Bronchial smooth muscle cell (primary cell): ENCODE measurements at places on chromosomes 12 and 14. TPM values are rescaled to one million over a fixed set of nuclear protein-coding genes. Genes with fewer than 3 reads are reported as not detected.

The PTHLH gene
- 0.17 and 0.47 TPM in 2 replicates for total RNA-seq

The TEX52 gene
- total RNA-seq: not detected in 2 replicates

The RNASE1 gene
- total RNA-seq: 0.16 TPM in 1 of 2 replicates, not detected in the other

The INSM2 gene
- not detected in 2 replicates for total RNA-seq

The CLEC2B gene
- 5.4 and 20.8 TPM in 2 replicates for total RNA-seq

The RD3L gene
- not detected in 2 replicates for total RNA-seq

The DNAH10 gene
- 0.09 and 0.32 TPM in 2 replicates for total RNA-seq

The TAMALIN gene
- total RNA-seq: 19.2 and 20.3 TPM in 2 replicates

The HOXC11 gene
- not detected in 2 replicates for total RNA-seq

The P2RX2 gene
- 0.16 and 0.26 TPM in 2 replicates for total RNA-seq

The TAS2R46 gene
- 1.2 and 1.7 TPM in 2 replicates for total RNA-seq

The CCDC197 gene
- total RNA-seq: not detected in 2 replicates

The PRIMA1 gene
- total RNA-seq: not detected in 2 replicates

The CYP46A1 gene
- total RNA-seq: 0.47 and 1.4 TPM in 2 replicates

The PTPRO gene
- 0.17 and 0.32 TPM in 2 replicates for total RNA-seq

The TNFAIP2 gene
- total RNA-seq: 55.1 and 59.1 TPM in 2 replicates

The CCDC85C gene
- total RNA-seq: 2.0 and 3.2 TPM in 2 replicates

The OTX2 gene
- total RNA-seq: not detected in 2 replicates

The CIT gene
- total RNA-seq: 5.5 and 11.5 TPM in 2 replicates

The FBLN5 gene
- 15.9 and 17.4 TPM in 2 replicates for total RNA-seq

The ASB2 gene
- total RNA-seq: 0.09 and 0.32 TPM in 2 replicates

The PAPLN gene
- 1.7 and 4.6 TPM in 2 replicates for total RNA-seq

The CPNE6 gene
- not detected in 2 replicates for total RNA-seq

The AMDHD1 gene
- 0.09 and 0.16 TPM in 2 replicates for total RNA-seq

The MAPK1IP1L gene
- 4.7 and 8.5 TPM in 2 replicates for total RNA-seq

The TGM1 gene
- 0.16 and 0.86 TPM in 2 replicates for total RNA-seq

The ATP2A2 gene
- total RNA-seq: 63.5 and 74.6 TPM in 2 replicates

The FOXM1 gene
- 1.3 and 2.0 TPM in 2 replicates for total RNA-seq

The VCPKMT gene
- total RNA-seq: 2.8 and 3.8 TPM in 2 replicates

The TRIM9 gene
- total RNA-seq: under 0.01 and 0.94 TPM in 2 replicates

The GLT8D2 gene
- total RNA-seq: 51.2 and 82.3 TPM in 2 replicates

The RNF212B gene
- not detected in 2 replicates for total RNA-seq

The WNT1 gene
- total RNA-seq: not detected in 2 replicates

The LRIG3 gene
- 89.3 and 135 TPM in 2 replicates for total RNA-seq

The ADSS1 gene
- total RNA-seq: 6.9 and 9.2 TPM in 2 replicates

The SCYL2 gene
- 12.1 and 27.6 TPM in 2 replicates for total RNA-seq

The MVK gene
- 8.5 and 12.6 TPM in 2 replicates for total RNA-seq

The SIX6 gene
- not detected in 2 replicates for total RNA-seq

The PTPRQ gene
- 0.26 and 1.3 TPM in 2 replicates for total RNA-seq

The DCAF4 gene
- total RNA-seq: 7.1 and 9.6 TPM in 2 replicates

The ZNF84 gene
- 20.3 and 27.7 TPM in 2 replicates for total RNA-seq

The TPH2 gene
- under 0.01 TPM in 2 replicates for total RNA-seq

The RBP5 gene
- 0.09 TPM in 1 of 2 replicates, not detected in the other for total RNA-seq

The FGD4 gene
- 5.2 and 13.7 TPM in 2 replicates for total RNA-seq

The SPX gene
- total RNA-seq: 0.63 TPM in 1 of 2 replicates, not detected in the other

The PRR4 gene
- 0.32 and 0.60 TPM in 2 replicates for total RNA-seq

The CAPZA3 gene
- total RNA-seq: not detected in 2 replicates

The MYH6 gene
- total RNA-seq: not detected in 2 replicates

The ETFBKMT gene
- 3.6 and 3.9 TPM in 2 replicates for total RNA-seq

The SLC17A8 gene
- total RNA-seq: 0.16 TPM in 1 of 2 replicates, not detected in the other

The CLEC4D gene
- not detected in 2 replicates for total RNA-seq
